Left ventricle myocardium superior (tissue), 1 donor: ENCODE measurements at places on chromosomes 3 and 15. TPM values are rescaled to one million over a fixed set of nuclear protein-coding genes. Genes with fewer than 3 reads are reported as not detected.
A peak's percentile ranks its signal among the peaks of the same experiment; 100 is the strongest.

PDIA3 gene
- 152 TPM for total RNA-seq

C3orf80 gene
- 0.15 TPM for total RNA-seq

CSPG5 gene
- 0.59 TPM for total RNA-seq

UBAP1L gene
- total RNA-seq, result 1.3 TPM

DPPA4 gene
- total RNA-seq, result not detected

CA12 gene
- total RNA-seq, result 0.74 TPM

TRIM42 gene
- not detected for total RNA-seq

AGBL1 gene
- not detected for total RNA-seq

SERINC4 gene
- total RNA-seq, result not detected

DNA sequence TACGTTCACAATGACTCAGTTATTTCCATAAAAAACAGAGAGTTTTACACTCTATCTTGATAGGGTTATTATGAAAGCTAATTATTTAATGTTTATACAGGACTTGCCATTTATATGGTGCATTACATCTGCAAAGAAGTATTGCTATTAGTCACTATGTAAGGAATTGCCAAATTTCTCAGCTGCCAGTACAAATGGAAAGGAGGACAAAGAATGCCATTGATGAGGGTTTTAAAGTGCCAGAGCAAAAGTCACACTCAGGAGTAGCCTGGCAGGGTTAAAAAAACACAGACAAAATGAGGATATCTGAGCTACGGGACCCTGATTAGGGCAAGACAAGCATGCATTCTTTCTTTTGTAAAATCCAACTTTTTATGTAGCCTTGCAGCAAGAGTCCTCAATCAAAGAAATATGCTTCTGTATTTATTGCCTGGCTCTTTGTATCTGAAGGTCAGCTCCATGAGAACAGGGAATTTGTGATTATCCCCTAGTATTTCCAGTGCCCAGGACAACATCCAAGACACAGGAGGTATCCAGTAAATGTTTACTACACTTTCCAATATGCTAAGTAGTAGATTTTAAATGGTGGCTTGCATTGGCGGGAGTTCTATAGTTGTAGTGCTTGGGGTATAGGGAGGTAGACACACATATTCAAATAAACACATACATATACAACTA is 1013.6 kb downstream of the ROBO1 start:
- no peak for DNase-seq

DNA sequence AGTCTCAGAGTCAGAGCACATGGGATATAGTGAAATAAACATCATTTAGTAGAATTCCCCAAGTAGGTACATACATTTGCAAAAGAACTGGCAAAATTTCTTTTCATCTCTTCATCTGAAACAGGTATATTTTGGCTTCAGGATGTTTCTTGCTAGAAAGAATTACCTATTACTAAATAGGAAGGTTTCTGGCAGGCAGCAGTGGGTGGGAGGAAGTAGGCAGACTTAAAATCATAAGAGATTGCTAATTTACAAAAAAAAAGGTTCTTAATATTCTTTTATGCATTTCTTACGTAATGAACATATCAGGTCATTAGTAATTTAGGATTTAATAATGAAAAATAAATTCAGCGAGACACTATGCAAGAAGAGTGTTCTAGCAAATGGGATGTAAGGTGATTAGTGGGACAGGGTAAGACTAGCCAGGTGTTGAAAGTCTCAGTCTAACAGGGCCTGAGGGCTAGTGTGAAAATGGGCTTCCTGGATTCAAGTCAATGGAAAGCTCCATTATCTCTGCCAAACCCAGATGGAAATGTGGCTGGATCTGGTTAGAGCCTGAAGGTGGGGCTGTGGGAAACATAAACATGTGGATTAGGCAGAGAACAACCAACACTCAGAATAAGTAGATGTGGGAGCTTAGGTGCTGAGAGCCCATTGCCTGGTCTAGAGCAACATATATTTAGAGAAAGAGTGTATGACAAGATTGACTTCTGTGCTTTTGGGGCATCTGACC is 127.4 kb upstream of the FEZF2 start:
- DNase-seq, result no peak

DNA sequence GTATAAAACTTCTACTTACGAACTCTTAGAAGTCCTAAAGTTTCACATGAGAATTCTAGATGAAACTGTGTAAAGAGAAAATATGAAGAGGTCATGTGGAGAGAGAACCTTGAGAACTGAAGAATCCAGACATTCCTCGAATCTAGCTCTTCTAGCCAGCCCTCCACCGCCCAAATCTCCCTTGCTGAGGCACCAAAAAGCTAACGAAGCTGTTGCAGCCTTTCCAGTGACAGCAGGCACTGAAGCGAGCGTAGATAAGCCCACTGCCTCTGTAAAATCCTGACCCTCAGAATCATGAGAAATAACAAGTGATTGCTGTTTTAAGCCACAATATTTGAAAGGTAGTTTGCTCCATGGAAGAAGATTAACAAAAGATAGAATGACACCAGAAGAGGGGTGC is 134.0 kb downstream of the GOLGA6L6 start:
- no peak for DNase-seq

GRCh38 chr3:178561239-178561638 is 25.0 kb downstream of the KCNMB2 start:
- DNase-seq, result no peak

DNA sequence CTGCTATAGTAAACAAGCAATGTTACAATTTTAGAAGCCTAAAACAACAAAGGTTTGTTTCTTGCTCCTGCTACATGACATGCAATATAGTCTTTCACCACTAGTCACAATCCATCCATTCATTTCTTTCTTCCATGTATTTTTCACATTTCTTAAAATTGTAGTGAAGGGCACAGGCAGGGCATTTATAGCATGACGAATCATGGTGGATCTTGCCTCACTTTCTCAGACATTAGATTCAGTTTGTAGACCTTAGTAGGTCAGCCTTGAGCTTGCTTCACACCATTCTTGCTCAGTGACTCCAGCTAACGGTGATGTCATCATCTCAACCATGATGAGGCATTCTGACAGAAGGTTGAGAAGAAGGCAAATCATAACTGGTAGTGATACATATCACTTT is 546.8 kb downstream of the TBL1XR1 start:
- no peak for DNase-seq

DNA sequence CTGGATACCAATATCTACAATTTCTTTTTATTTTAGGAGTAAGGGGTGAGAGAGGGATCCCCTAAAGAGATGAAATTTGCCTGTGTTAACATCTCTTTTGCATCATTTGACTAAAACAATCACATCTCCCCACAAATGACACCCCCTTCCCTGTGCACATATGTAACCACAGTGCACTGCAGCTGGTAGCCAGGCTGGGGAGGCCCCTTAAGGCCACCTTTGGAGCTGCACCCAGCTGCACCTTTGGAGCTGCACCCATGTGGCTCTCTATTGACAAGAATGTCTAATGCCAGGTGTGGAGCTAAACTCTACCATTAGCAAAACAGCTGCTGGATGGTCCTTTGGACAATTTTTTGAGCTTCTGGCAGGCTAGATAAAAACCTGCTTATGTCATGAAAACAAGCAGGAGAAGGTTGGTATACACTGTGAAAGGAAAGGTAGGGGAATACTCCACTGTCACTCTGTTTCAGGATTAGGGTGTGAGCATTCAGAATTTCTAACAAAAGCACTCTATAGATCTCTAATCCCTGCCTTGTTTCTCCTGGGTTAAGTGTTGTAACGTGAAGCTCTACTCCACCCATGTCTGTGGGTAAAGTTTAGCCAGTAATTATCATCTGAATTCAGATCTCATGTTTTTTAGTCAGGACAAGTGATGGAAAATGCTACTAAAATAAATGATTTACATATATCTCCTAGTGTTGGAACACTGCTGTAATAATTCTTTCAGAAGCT is 52.1 kb downstream of the TFG start:
- DNase-seq, result no peak

- no peak for DNase-seq
These were observed 15.3 kb downstream of the ST8SIA2 start for GRCh38 chr15:92409006-92409405.

DNA sequence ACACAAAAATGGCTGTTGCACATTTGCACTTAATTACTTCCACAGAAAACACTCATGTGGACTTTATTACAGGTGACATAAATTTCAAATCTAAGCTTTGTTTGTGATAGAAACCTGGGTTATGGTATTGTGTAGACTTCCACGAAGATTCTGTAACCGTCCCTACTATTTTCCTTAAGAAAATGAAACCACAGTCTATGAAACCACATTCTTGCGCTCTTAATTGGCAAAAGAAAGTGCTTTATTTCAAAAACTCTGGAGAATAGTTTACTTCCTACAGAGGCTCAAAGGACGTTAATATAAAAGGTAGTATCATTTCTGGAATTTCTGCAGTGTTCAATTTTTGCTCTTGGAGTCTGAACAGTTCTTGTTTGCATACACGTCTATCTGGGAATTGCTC is 123.4 kb downstream of the TIGIT start:
- no peak for DNase-seq

DNA sequence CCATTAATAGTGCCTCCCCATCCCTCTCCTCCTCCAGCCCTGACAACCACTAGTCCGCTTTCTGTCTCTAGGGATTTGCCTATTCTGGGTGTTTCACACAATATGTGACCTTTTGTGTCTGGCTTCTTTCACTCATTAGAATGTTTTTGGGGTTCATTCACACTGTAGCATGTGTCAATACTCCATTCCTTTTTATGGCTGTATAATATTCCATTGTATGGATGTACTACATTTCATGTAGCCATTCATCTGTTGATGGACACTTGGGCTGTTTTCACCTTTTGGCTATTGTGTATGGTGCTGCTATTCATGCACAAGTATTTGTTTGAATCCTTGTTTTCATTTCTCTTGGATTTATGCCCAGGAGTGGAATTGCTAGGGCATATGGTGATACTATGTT is 16.5 kb downstream of the GRK7 start:
- DNase-seq, result no peak

- DNase-seq, result peak; percentile 67
These were observed 30.5 kb upstream of the MYZAP start for GRCh38 chr15:57561041-57561711.
